ENCODE measurements at places on chromosomes 6 and 20.
A peak's percentile ranks its signal among the peaks of the same experiment; 100 is the strongest.

DNA sequence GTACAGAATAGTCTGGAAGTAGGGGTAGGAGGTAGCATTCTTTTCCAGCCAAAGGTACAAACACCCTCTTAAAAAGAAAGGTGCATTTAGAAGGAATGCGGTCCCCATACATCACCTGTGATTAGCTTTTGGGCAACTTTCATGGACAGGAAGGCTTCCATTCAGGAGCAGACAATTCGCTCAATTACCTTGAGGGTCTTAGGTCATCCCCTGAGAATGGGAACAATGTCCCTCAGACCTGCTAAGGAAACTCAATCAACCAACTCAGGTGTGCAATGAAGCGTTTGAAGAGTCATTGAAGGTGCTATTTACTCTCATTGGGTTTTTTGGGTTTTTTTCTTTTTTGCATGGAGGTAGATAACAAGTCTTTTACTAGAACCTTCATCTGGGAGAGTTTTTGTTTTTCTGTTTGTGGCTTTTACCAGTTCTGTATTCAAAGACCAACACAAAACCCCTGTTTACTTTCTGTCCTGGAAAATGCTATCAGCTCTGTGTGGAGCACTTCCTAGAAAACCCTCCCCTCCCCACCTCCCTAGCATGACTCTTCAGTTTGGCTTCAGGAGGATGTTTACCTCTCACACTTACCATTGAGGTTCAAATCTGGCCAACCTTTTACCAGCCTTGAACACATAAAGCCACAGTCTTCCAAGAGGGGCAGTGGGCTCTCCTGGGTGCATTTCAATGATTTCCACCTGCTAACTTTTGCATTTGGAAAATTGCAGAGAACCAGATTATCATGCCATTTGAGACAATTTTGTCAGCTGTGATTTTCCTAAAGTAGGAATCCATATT lies 271.2 kb upstream of the PRDM1 start:
- DNase-seq = peak; percentile 76

GRCh38 chr6:110287462-110288341 lies 70.4 kb downstream of the METTL24 start:
- no peak for DNase-seq

GRCh38 chr6:38079537-38079936 lies 260.0 kb downstream of the ZFAND3 start:
- no peak for DNase-seq

- peak; percentile 25 for DNase-seq
Measured at GRCh38 chr6:100078509-100078908, 84.5 kb upstream of the MCHR2 start.

DNA sequence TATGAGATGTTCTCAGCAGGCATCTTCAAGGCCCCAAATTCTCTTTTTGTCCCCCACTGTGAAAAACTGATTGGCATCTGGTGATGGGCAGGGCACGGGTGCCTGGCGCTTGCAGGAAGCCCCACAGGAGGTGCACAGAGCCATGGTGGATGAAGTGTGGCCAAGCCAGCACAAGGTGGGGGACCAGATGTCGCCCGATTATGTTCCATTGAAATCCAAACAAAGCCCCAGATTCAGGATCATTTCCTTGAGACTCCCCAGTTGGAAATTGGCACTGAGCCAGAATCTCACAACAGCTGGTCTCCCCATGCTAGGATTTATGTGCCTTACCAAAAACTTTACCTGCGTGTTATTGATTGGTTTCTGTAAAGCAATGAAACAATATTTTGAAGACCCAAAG lies 186.1 kb downstream of the ADAT2 start:
- DNase-seq = no peak

DNA sequence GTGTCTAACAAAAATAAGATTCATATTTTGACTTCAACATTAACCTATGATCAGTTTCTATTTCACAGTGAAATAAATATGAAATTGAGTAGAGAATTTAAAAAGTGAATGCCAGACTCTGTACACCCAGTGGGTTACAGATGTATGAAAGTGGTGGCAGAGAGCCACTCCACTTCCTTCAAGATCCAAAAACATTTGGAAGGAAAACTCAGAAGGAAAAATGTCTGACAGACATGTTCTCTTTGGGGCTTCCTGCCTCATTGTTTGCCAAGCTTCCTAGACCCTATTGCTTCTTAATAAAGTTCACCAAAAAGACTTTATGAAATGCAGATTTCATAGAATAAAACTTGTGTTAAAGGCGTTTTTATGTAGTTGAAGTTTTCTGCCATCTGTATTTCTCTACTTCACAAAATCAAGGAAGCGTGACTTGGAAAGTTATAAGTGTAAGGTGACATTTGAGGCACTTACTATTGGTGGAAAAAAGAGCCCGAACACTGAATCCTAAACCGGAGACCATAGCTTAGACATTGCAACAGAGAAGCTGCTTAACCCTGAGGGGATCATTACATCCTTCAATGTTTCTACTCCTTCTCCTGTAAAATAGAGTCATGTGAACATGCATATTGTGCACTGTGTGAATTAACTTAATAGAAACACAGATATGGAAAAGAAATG lies 12.8 kb downstream of the HMGCLL1 start:
- no peak for DNase-seq

DNA sequence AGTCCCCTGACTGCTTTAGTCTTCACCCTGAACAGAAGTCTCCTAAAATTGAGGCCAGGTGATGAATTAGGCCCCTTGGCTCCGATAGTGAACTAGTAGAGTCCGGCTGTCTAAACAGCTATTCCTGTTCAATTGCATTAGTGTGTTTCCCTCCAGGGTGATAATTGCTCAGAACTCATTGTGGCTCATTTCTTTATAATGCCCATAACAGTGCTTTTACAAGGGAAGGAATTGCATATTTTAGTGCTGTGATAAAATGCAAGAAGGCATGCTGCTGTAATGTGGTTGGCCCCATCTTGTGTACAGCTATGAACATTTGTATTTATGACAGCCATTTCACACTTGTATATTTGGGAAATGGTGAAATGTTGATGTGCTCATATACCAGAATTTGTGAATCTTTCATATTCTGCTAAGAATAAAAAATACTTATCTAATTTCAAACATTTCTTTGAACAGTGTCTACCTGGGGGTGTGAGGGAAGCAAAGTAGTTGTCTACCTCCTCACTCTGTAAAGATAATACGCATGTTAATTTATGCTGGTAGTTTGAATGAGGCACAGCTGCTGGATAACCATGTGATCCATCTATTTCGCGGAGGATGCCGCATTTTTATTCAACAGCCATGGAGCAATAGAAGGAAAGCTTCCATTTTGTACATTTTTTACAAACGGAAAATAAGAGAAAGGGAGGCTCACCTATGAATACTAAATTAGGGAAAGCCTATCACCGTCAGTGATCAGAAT lies 451.4 kb downstream of the NKAIN2 start:
- DNase-seq = no peak

GRCh38 chr6:14280006-14280510 lies 162.5 kb downstream of the CD83 start:
- DNase-seq = no peak

DNA sequence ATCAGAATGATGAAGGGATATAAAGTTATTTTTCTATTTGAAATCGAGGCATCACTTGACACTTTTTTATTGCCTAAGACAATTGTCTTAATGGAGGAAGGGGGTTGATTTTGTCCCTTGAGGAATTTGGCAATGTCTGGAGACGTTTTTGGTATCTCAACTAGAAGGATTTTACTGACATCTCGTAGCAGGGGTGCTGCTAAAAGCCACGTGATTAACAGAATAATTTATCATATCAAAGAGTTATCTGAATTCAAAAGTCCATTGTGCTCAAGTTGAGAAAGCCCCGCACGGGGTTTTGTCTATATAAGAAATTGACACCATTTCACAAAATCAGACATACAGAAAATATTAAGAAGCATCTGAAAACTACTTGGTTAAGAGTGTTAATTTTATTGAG lies 1.5 kb upstream of the TAAR6 start:
- DNase-seq = no peak

DNA sequence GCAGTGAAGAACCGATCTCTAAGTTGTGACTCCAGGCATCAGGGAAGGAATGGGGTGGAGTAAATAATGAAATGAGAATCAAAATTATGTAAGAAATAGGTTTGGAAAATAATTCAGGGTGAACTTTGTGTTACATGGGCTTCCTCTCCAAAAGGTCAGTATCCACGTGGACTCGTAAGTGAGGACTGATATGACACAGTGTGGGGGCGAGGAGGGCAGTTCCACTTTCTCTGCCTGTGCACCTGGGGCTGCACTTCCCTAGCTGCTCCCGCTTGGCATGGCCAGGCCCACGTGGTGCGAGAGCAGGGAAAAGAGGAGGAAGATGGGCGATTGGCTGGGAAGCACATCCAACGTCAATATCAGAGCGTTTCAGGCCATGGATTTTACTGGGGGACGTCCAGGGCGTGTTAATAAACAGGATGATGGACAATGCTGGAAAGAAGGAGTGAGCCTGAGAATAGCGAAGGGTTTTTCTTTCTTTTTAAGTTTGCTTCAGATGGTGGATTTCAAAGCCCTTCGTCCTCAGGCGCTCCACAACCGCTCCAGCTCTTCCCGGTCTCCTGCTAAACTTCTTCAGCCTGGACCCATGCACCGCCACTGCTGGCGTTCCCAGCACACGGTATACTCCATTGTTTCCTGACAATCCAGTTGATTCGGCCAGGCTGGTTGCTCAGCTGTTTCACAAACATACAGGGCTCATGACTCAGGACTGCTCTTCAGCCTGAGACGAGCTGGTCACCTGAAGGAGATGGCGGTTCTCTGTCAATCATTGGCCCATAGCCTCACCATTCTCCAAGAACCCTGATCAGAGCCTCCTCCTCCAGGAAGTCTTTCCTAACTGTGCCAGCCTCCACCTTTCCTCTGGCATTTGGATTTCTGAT lies 11.8 kb downstream of the CCR6 start:
- no peak for DNase-seq

DNA sequence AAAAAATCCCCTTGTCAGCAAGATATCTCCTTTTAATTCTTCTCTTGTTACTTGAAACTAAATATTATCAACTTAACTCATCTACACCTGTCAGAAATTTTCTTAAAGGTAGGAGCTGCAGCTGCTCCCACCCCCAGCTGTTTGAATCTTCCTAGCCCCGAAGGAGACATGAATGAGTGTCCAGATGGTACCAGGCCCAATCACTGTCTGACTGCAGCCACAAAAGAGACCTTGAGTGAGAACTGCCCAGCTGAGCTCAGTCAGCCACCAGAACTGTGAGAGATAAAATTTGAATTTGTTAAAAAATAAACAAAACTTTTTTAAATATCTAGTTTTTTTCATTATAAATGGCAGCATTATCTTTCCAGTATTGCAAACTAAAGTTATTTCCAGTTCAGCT lies 84.7 kb downstream of the PRSS35 start:
- DNase-seq = no peak

GRCh38 chr20:10079964-10080363 lies 45.2 kb downstream of the ANKEF1 start:
- no peak for DNase-seq

- no peak for DNase-seq
Measured at GRCh38 chr20:31870726-31871617, 538 bp downstream of the TTLL9 start.

DNA sequence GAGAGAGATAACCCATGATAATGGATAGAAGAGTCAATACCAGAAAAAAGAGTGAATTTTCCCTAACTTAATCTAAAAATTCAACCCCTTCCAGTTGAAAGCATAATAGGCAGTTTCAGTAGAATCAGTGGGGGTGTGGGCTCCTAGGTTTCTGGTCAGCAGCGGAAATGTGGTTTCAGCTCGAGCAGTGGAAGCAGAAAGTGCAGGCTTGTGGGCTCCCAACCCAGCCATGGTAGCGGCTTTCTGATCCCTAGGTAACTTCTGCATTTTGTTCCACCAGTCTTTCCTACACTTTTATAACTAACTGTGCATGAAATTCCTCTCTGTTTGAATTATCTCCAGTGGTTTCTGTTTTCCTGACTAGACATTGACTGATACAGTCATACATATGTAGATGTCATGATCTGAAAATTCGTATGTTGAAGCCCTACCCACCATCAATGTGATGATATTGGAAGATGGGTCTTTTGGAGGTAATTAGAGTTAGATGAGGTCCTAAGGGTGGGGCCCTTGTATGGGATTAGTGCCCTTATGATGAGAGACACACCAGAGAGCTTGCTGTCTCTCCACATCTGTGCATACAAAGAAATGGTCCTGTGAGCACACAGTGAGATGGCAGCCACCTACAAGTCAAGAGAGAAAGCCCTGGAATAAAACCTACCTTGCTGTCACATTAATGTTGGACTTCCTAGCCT lies 6.5 kb upstream of the DDO start:
- DNase-seq = no peak

GRCh38 chr6:90940812-90941481 lies 354.1 kb upstream of the MAP3K7 start:
- peak; percentile 65 for DNase-seq

GRCh38 chr6:157200611-157201010 lies 122.7 kb downstream of the TMEM242 start:
- DNase-seq = no peak

Measured in activated CD4-positive, alpha-beta T cell treated with anti-CD3 and anti-CD28 coated beads, Interleukin-10, Interleukin-2, amounts not matched to agents 100 ng/mL and 50 ng/mL, durations not matched to agents 16 hours and 8 hours (primary cell).